Stimulated activated CD8-positive, alpha-beta memory T cell treated with anti-CD3 and anti-CD28 coated beads, Interleukin-7, amount 100 ng/mL, for 1 hour (primary cell): ENCODE measurements at places on chromosomes 12 and 14.

GRCh38 chr14:33777681-33778080, 173.2 kb downstream of the EGLN3 start:
- DNase-seq, result no peak

- no peak for DNase-seq
Observed at GRCh38 chr14:28542040-28542439, 224.5 kb upstream of the FOXG1 start.

DNA sequence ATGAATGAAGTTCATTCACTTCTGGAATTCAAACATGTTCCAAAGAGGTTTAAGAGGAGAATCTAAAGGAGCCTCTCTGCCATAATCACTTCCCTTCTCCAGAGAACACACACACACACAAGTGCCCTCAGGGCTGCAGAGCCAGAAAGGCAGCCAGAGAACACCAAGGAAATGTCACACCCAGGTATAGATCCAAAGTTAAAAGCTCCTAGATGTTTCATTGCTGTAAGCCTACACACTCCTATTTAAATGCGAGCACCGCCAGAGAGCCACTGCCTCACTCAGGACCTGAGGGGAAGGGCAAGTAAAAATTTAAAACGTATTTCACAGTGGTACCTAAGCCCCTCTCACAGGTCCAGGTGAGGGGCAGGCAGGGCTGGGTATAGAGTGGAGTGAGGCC, 82.4 kb downstream of the TTC9 start:
- no peak for DNase-seq

- no peak for DNase-seq
Observed at GRCh38 chr14:103273745-103274615, 60.1 kb upstream of the EIF5 start.

- no peak for DNase-seq
Observed at GRCh38 chr12:66189486-66189843, 451 bp downstream of the IRAK3 start.

DNA sequence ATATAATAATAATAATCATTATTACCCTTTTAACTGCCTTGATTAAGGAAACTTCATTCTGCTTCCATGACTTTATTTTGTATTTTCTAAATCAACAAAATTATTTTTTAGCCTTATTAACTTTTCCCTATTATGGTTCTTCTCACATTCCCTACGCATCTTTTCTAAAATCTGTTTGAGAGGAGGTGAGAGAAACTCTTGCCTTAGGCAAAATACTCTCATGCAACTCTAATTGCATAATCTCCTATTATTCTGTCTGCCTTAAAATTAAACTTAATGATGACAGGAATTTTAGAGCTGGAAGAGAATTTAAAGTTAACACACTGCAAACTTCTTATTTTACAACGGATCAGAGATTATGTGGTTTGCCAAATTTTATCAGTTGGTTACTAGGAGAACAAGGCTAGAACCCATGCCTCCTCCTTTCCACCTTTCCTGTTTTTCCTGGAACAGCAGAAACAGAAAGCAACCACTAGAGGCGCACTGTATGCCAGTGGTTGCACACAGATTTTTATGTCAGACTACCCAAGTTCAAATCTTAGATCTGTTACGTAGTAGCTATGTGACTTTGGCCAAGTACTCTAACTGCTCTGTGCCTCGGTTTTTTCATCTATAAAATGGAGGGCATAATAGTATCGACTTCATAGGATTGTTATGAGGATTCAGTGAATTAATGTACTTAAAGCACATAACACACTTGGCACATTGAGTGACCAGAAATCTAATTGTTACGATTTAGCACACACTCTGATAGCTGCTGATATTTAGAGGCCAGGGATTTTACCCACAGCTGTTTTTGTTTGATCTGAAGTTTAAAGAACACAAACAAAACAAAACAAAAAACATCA, 4.3 kb upstream of the BRMS1L start:
- DNase-seq, result no peak

DNA sequence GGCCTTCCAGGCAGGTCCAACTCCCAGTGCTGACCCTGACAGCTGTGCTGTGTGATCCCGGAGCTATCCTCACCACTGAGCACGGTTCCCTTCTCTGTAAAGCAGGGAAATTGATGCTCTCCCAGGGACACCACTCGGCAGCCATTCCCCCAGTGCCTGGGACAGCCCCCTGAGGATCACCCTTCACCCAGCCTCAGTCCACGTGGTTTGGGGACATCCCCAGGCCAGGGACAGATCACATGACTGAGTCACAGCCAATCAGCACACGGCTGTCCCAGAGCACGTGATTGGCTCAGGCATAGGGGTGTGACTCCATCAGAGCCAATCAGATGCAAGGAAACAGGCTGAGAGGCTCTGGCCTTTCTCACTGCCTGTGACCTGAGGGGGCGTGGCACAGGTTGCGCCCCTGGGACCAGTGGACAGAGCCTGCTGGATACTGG, 68.8 kb upstream of the SFSWAP start:
- no peak for DNase-seq

- no peak for DNase-seq
Observed at GRCh38 chr12:80406253-80406652, 37.8 kb upstream of the PTPRQ start.

- no peak for DNase-seq
Observed at GRCh38 chr12:56129942-56130495, 2.0 kb downstream of the ESYT1 start.

GRCh38 chr14:102316743-102317563, 2.6 kb upstream of the ZNF839 start:
- DNase-seq, result peak; percentile 94

- DNase-seq, result no peak
Observed at GRCh38 chr12:6211421-6211869, 11.2 kb downstream of the CD9 start.

GRCh38 chr12:41943671-41944070, 201.0 kb downstream of the GXYLT1 start:
- no peak for DNase-seq
